Lower lobe of right lung (tissue), 2 donors: ENCODE measurements at places on chromosomes 2 and 18. TPM values are rescaled to one million over a fixed set of nuclear protein-coding genes. Genes with fewer than 3 reads are reported as not detected.

STON1 gene
- total RNA-seq: 33.4 TPM

- H3K27me3 ChIP-seq: no peaks in the 10 kb centered on the region
- DNase-seq: no peak
Measured at GRCh38 chr2:165268754-165269153, 29.5 kb downstream of the SCN2A start.

GRCh38 chr2:223941579-223942277 lies 3.4 kb downstream of the WDFY1 start:
- peaks cover 52% of the 10 kb centered on the region for H3K4me1 ChIP-seq
- no peak overlapping the region for H3K27ac ChIP-seq
- H3K36me3 ChIP-seq: no peaks in the 10 kb centered on the region
- no peak for DNase-seq
- no peaks in the 10 kb centered on the region for H3K27me3 ChIP-seq

- H3K27me3 ChIP-seq: peaks cover 11% of the 10 kb centered on the region
- DNase-seq: no peak
- no peak overlapping the region for H3K27ac ChIP-seq
- no peaks in the 10 kb centered on the region for H3K4me1 ChIP-seq
Measured at GRCh38 chr2:120820953-120821279, 85.2 kb downstream of the GLI2 start.

- no peak overlapping the region for H3K4me3 ChIP-seq
- no peaks in the 10 kb centered on the region for H3K27me3 ChIP-seq
- H3K4me1 ChIP-seq: peaks cover 23% of the 10 kb centered on the region
- no peaks in the 10 kb centered on the region for H3K36me3 ChIP-seq
- no peak overlapping the region for H3K27ac ChIP-seq
Measured at GRCh38 chr18:59884351-59884750, 15.4 kb upstream of the PMAIP1 start.

HAAO gene
- total RNA-seq: 6.1 TPM

SNTG2 gene
- total RNA-seq: 1.4 TPM

DNA sequence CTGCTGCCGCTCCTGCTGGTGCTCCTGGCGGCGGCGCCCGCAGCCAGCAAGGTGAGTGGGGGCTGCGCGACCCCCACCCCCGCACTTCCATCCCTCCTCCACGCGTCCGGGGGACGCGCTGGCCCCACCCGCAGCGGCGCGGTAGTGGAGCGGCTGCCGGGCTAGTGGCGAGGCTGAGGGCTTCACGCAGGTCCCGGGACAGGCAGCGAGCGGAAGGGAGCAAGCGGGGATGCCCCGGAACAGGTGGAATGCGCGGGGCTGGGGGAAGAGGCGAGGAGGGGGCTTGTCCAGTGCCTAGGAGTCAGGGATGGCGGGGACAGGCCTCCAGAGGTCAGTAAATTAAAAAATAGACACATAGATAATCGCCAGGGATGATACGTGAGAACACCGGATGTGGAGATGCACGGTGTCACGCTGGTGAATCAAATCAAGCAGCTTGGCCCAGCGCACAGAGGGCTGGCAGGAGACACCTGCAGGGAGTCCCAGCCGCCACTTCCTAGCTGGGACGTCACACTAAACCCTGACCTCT lies 403 bp downstream of the COL4A3 start:
- peaks cover 38% of the 10 kb centered on the region for H3K27me3 ChIP-seq
- peaks cover 9% of the 10 kb centered on the region for H3K4me1 ChIP-seq
- H3K36me3 ChIP-seq: no peaks in the 10 kb centered on the region
- no peak for DNase-seq

KIF5C gene
- 0.47 TPM for total RNA-seq

TUBA4A gene
- 35.0 TPM for total RNA-seq

GRCh38 chr18:6054256-6054842 lies 159.0 kb upstream of the TMEM200C start:
- H3K36me3 ChIP-seq: no peaks in the 10 kb centered on the region
- H3K4me1 ChIP-seq: no peaks in the 10 kb centered on the region
- no peak overlapping the region for H3K27ac ChIP-seq
- no peak overlapping the region for H3K4me3 ChIP-seq

DNA sequence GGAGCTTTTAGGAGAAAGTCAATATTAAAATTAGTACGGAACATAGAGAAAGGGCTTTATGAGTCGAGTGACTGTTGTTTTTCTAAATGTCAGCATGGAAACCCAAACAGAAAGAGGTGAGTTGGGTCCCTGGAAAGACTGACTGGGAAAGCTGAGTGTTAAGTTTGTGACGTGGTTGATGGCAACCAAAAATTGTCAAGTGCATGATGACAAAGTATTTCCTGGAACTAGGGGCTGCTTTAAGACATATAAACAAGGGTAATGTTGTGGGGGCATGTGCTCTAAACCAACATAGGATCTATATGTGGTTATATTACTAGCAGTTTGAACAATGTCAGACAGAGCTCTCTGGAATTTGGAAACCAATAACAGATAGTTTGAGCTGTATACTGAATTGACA lies 50.9 kb upstream of the GPD2 start:
- no peaks in the 10 kb centered on the region for H3K27me3 ChIP-seq
- no peak for DNase-seq
- no peaks in the 10 kb centered on the region for H3K36me3 ChIP-seq
- no peaks in the 10 kb centered on the region for H3K4me1 ChIP-seq
- no peak overlapping the region for H3K27ac ChIP-seq

GRCh38 chr2:85259879-85260278 lies 67.9 kb downstream of the TGOLN2 start:
- H3K4me3 ChIP-seq: no peak overlapping the region
- H3K4me1 ChIP-seq: peaks cover 43% of the 10 kb centered on the region
- no peak overlapping the region for H3K27ac ChIP-seq

- no peak overlapping the region for H3K27ac ChIP-seq
- peaks cover under 1% of the 10 kb centered on the region for H3K4me1 ChIP-seq
- peak; percentile 60 for DNase-seq
- H3K4me3 ChIP-seq: no peak overlapping the region
Measured at GRCh38 chr2:227613272-227613660, 1.4 kb downstream of the SCYGR3 start.

- peak overlapping the region; percentile 3 for H3K27ac ChIP-seq
- H3K4me3 ChIP-seq: no peak overlapping the region
- no peaks in the 10 kb centered on the region for H3K27me3 ChIP-seq
- H3K36me3 ChIP-seq: no peaks in the 10 kb centered on the region
Measured at GRCh38 chr18:31659576-31660177, 24.7 kb downstream of the B4GALT6 start.

GRCh38 chr2:169225233-169225750 lies 137.0 kb downstream of the LRP2 start:
- no peaks in the 10 kb centered on the region for H3K36me3 ChIP-seq
- no peak for DNase-seq
- no peak overlapping the region for H3K4me3 ChIP-seq
- H3K27me3 ChIP-seq: no peaks in the 10 kb centered on the region
- no peak overlapping the region for H3K27ac ChIP-seq

DNA sequence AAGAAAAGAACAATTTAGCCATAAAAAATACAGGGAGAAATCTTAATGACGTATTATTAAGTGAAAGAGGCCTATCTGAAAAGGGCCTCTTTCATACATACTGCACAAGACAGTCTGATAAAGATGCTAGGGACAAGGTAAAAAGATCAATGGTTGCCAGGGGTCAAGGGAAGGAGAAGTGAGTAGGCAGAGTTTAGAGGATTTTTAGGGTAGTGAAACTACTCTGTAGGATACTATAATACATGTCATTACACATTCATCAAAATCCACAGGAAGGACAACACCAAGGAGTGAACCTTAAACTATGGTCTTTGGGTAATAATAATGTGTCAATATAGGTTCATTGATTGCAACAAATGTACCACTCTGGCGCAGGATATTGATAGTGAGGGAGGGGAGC lies 289.3 kb downstream of the FSIP2 start:
- no peaks in the 10 kb centered on the region for H3K27me3 ChIP-seq
- DNase-seq: no peak
- H3K27ac ChIP-seq: no peak overlapping the region
- no peaks in the 10 kb centered on the region for H3K36me3 ChIP-seq
